ENCODE measurements at places on chromosomes 3 and 15.

- no peaks in the 10 kb centered on the region for H3K27me3 ChIP-seq
- DNase-seq: no peak
- H3K36me3 ChIP-seq: peaks cover 24% of the 10 kb centered on the region
- peaks cover 6% of the 10 kb centered on the region for H3K4me1 ChIP-seq
- H3K4me3 ChIP-seq: no peak overlapping the region
Observed at GRCh38 chr3:47197287-47197686, 33.4 kb upstream of the SETD2 start.

- H3K36me3 ChIP-seq: no peaks in the 10 kb centered on the region
- H3K27ac ChIP-seq: peak overlapping the region; percentile 65
Observed at GRCh38 chr15:89226359-89227221, 5.2 kb upstream of the RLBP1 start.

DNA sequence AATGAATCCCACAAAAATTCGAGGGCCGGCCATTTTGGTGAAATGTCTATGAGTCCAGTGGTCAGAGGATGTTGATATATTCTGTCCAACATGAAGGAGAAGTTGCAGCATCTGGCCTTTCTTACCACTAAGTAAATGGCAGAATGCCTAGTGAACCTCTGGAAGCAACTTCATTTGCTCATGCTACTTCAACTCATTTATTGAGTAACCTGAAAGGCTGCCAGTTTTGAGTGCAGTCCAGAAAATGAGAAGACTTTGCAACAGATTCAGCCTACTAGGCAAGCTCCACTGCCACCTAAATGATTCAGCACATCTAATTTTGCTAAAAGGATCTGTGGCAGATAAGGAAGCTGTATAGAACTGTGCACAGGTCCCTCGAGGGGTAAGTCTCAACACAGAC is 265.0 kb downstream of the OPA1 start:
- DNase-seq: no peak
- no peak overlapping the region for H3K4me3 ChIP-seq

DNA sequence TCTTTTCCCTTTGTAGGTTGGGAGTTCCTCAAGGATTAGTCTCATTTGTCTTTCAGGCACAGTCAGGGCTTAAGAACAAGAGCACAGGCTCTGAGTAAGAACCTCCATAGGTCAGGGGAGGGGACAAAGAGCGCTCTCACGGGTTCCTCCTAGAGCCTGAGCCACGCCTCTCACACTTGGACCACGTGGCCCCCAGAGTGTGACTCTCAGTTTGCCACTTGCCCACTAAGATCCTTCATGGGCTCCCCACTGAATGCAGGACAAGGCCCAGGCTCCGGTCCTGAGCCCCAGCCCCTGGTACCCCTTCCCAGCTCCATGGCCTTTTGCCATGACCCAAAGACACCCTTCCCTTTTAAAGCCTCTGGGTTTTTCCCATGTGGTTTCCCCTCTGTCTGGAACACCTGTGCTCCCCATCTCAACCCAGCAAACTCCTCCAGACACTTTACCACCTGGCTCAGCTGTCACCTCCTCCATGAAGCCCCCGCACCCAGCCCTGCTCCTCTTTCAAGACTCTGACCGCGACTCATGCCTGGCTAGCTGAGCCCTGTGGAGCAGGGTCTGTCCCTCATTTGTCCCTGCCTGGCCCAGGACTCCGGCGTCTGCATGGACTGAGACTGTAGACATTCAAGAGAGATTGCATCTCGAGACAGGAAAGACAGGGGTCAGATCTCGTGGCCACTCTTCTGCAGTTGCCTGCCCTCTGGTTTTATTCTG is 32.7 kb downstream of the IQSEC1 start:
- no peak for DNase-seq
- peaks cover 54% of the 10 kb centered on the region for H3K4me1 ChIP-seq
- peaks cover 15% of the 10 kb centered on the region for H3K27me3 ChIP-seq

DNA sequence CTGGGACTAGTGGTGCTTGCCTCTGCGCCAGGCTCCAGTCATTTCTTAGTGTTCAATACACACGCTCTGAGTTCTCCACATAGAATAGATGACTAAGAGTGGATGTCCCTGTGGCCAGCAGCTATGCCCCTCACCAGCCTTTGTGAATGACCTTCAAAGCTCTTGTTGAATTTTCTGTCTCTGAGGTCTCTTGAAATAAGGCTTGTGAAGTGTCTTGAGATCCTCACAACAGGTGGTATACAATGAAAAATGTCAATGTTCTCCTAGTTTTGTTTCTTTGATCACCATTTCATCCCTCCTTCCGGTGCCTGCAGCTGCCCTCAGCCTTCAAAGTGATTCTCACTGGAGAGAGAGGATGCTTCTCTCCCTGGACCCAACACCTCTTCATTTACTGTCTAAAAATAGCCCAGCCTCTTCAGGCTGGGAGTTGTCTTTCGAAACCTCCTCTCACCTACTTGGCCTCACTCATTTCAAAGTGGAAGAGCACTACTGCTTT is 5.4 kb downstream of the MAPKBP1 start:
- peaks cover 5% of the 10 kb centered on the region for H3K27me3 ChIP-seq
- H3K4me1 ChIP-seq: peaks cover 59% of the 10 kb centered on the region
- no peak overlapping the region for H3K4me3 ChIP-seq
- peaks cover 4% of the 10 kb centered on the region for H3K36me3 ChIP-seq
- peak overlapping the region; percentile 65 for H3K27ac ChIP-seq
- no peak for DNase-seq

DNA sequence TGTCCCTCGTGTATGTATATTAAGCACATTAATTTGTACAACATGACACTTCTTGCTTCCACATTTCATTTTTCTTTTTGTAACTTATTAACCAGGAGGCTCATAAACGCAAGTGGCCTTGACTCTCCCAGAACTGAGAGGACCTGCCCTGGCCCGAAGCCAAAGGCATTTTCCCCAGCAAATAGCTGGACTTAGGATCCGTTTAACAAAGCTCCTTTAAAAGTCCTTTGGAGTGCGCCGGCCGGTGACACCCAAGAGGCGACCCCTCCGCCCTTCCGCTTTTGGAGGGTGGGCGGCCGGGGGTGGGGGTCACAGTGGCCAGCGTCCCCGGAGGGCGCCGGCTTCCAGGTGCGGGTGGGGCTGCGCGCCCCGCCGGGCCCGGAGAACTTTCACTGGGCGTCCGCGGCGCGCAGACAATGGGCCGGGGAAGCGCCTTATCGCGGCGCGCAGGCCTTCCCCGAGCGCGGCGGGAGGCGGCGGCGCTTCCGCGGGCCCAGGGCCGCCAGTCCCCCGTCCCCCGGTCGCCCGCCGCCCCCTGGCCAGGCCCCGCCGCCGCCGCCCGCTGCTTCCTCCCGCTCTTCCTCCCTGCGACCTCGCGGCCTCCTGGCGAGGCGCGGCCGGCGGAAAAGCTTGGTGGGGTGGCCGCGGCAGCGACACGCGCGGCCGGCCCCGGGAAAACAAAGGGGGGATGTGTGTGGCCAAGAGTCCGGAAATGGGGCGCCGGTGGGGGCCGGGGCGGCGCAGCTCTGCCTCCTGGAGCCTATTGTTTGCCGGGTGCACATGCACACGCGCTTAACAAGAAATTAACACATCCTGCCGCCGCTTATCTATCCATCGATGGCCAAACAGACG is 613.4 kb downstream of the MCTP2 start:
- H3K36me3 ChIP-seq: peaks cover 37% of the 10 kb centered on the region
- peak; percentile 68 for DNase-seq
- peak overlapping the region; percentile 87 for H3K27ac ChIP-seq
- peaks cover 16% of the 10 kb centered on the region for H3K27me3 ChIP-seq

- H3K27me3 ChIP-seq: no peaks in the 10 kb centered on the region
- no peak for DNase-seq
- no peak overlapping the region for H3K27ac ChIP-seq
- no peaks in the 10 kb centered on the region for H3K4me1 ChIP-seq
- H3K4me3 ChIP-seq: no peak overlapping the region
- no peaks in the 10 kb centered on the region for H3K36me3 ChIP-seq
Observed at GRCh38 chr3:168870892-168871291, 775.2 kb upstream of the GOLIM4 start.
